ENCODE measurements at places on chromosomes 2 and 18.

DNA sequence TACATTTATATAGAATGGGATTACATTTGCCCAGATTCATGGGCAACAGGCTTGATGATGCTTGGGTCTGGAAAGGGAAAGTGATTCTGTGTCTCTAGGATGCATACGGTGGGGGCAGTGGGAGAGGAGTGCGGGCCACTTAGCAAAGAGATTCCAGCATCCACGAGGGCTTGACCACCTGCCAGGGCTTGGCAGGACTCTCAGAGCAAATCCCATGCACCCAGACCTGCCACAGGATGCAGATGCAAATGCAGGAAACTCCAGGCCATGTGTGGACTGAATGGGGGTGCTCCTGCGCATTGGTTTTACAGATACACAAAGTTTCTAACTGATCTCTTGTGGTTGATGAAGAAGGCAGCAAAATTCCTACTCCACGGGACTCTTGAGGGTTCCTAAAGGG lies 334.7 kb downstream of the CYRIA start:
- DNase-seq, result no peak

GRCh38 chr18:78975292-78975691 lies 4.3 kb upstream of the SALL3 start:
- DNase-seq, result no peak

DNA sequence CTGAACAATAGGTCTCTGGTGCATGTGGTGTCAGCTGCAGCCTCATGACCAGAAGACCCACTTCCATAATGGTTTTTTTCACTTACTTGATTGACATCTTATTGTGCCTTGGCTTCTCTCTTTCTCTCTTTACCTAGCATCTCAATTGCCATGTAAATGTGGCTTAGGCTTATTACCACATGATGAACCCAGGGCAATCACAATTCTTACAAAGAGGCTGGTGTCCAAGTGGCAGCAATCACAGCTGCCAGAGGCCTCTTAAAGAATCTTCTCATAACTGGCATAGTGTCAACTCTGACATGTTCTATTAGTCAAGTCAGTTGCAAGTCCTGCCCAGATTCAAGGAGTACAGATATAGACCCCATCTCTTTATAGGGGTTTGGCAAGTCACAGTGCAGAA lies 1224.8 kb downstream of the SUCLG1 start:
- DNase-seq, result no peak

DNA sequence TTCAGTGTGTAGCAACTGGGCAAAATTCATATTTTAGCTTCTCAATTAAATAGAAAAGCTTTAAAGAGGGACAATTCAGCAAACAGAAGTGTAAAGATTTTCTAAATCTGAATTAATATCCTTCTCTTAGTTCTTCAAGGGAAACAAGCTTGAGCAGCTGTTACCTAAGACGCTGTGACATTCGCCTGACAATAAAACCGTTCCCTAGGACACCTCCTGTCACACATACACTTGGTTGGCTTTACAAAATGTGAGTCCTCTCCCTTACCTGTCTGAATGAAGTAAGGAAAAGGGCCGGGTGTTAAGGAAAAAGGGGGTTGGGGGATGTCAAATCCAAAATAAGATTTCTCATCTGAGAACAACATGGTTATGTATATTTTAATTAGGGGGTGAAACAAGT lies 2.1 kb downstream of the SERTAD2 start:
- no peak for DNase-seq

DNA sequence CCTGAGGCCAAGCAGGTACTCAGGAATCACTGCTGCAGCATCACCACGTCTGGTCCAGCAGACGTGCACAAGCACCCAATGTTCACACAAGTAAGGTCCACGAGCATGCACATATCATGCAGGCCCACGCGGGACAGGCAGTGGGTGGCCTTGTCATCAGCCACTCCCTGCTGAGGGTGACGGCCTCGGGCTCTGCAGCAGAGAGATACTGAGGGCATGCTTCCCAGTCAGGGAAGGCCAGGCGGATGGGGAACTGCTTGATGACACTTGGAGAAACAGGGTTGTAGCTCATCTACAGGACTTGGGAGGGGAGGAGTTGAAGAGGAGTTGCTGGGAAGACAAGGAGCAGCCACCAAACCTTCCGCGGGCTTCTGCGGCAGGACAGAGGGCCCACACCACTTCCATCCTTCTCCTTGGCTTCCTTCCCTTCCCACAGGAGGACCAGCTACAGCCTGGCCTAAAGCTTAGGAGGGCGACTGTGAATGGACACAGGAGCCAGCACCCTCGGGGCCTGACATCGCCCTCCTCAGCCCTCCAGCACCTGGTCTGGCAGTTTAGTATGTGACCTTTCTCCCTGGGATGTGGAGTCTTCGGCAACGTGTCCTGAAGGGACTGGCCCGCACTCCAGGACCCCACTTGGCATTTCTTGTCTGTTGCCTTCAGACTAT lies 15.2 kb downstream of the MFSD2B start:
- DNase-seq, result no peak

DNA sequence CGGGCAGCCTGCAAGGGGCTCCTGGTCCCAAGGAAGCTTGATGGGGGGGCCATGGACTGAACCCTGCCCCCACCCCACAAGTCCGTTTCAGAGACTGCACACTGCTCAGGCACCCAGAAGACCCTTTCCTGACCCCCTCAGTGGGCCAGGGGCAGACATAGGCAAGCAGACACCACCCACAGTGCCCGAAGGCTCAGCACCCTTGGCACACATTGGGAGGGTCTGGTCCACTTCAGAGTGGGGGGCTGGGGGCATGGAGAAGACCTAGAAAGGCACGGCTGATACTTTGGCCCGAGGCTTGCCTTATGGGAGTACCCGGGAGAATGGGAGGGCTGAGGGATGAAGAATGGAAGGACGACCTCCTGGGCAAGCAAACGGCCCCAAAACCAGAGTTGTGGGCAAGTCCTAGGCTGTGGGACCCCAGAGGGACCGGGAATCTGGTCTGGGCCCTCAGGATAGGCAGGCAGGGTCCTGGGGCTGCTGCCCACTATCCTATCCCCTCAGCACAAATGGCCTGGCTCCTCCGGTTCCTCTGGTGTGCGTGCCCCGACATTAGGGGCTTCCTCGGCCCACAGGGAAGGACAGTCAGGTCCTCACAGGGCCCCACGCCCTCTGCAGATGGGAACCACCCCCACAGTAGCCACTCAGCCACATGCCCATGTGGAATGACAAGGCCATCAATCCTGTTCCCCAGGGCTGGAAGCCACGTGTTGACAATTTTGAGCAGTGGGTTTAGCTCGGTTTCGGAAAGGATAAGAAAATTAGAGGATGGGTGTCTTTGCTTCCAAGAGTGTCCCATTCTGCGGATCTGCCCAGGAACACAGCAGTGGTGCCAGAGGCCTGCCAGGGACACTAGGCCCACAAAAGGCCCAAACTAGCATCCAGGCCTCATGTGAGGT lies 15.0 kb upstream of the GPC1 start:
- peak; percentile 43 for DNase-seq
